ENCODE measurements at places on chromosomes 2 and 18.
A peak's percentile ranks its signal among the peaks of the same experiment; 100 is the strongest.

GRCh38 chr2:107466241-107466640 lies 360.5 kb upstream of the RGPD4 start:
- no peak for DNase-seq

- peak; percentile 14 for DNase-seq
Measured at GRCh38 chr18:7953095-7953958, 386.2 kb downstream of the PTPRM start.

- DNase-seq = no peak
Measured at GRCh38 chr2:23445450-23445868, 60.5 kb downstream of the KLHL29 start.

DNA sequence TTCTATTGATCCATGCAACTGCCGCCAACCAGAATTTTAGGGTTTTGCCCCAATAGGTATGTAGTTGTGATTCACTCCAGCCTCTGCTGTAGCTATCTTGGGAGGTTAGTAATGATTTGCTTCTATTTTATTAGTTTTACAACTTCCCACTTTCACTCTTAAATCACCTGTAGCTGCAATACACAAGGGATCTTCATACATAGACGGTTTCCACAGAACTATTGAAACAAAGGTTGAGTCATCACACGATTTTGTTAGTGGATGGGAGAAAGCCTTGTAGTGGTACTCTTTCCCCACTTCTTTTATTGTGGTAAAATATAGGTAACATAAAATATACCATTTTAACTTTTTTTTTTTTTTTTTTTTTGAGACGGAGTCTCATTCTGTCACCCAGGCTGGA lies 104.2 kb upstream of the SPRED2 start:
- DNase-seq = peak; percentile 74

DNA sequence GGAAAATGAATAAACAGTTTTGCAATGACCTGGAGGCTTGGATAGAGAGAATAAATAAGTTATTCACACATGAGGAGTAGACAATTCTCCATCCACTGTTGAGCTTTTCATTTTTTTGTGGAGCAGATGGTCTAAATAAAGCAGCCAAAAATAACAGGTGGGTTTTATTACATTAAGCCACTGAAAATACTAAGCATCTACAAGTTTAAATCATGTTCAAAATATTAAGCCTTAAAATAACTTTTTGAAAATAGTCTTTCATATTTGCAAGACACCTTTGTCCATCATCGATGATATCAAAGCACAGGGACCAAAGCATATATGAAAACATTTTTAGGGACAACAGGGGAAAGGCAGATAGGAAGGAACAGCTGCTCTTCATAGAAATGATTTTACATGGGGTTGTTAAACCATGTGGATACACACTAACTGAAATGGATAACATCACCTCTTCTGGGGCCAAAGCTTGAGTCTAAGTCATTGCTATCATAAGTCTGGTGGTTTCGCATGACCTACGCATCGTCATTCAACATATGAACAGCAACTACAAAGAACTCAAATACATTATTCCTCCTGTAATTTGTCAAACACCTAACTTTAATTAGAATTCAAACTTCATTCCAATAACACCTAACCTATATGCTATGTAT lies 197.6 kb upstream of the CHST9 start:
- no peak for DNase-seq

DNA sequence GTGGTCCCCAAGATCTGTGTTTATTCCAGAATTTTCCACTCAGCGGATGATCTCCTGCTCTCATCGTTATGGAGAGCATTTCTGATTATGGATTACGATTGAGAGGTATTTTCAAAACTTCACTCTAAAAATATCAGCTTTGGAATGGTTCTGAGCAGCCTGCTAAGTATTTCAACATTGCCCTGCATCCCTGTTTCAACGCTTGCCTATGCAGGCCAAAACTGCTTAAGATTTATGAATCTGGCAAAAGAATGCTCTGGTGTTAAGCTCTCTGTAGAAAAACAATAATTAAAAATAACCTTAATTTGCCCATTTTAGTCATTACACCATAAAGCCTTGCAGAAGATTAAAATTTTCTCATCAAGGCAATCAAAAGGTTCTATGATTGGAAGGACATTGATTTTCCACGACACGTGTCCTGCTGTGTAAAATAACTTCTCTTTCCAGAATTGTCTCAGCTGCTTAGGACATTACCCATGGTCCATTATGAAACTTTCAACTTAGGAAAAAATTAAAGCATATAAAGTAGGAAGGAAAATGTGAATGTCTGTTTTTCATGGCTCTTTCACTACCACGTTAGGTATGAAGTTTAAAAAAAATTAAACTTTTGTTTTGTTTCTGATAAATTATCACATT lies 229.9 kb downstream of the ACKR3 start:
- no peak for DNase-seq

GRCh38 chr2:237922641-237923361 lies 44.0 kb upstream of the UBE2F start:
- no peak for DNase-seq

GRCh38 chr2:36203366-36203765 lies 152.2 kb upstream of the CRIM1 start:
- no peak for DNase-seq

GRCh38 chr2:18117592-18117991 lies 239.1 kb downstream of the KCNS3 start:
- peak; percentile 14 for DNase-seq

- DNase-seq = no peak
Measured at GRCh38 chr2:209321076-209321475, 102.8 kb upstream of the MAP2 start.

DNA sequence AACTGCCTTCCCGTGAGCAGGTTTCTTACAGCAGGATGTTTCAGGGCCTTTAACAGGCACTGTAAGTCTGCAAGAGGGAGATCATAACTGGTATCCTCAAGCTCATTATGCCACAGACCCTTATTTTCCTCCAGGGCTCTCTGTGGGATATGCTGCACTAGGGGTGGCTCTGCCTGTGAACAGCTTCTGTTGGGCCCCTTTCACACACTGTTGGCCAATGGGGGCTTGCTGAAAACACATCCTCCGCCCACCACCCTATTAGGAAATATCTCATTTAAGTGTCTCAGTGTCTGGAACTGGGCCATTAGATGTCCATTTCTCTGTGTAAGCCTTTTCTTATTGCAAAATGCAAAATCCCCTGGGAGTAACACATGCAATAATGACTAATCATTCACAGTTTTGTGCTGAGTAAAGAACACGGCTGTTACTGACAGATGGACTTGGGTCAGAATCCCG lies 414.3 kb upstream of the HS6ST1 start:
- no peak for DNase-seq

DNA sequence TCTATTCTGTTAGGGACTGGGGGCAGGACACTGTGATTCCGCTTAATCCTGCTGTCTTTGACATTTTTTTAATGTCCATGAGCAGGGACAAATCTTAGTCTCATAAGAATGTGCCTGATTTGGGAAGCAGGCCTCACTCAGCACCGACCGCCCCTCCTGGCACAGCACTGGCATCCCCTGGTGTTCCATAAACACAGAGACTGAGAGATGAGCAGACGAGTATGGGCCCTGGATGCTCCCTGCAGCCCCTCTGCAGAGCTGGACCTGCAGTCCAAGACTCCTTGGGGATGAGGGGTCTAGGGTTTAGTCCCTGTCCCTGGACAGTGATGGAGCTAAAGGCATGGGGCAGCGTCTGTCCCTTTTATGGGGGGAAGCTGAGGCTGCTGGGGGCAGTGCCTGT lies 81.6 kb downstream of the NDUFA10 start:
- no peak for DNase-seq

DNA sequence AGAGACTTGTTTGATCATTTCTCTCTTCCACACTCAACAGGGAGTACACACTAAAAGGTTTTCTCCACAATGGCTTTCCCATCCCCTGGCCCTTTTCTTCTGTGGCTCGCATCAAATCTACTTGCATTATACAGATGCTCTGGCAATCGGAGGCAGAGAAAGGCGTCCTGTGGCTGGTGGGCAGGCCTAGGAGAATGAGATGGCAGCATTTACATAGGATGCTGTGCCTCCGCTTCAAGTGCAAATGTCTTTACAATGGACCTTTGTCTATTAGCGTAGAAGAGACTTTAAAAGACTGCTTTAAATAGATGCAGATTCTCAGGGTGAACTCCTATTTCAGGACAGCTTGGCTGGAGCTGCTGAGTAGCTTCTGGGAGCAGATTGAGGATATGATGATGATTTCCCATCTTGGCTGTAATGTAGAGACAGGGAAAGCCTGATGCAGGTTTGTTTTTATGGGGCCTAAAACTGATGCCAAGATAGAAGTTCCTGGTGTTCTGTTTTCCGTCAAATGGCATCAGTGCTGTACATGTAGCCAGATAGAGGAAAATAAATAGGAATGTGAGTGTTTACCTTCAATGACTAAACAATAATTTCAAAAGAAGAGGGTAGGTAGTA lies 423.4 kb downstream of the RND3 start:
- no peak for DNase-seq

GRCh38 chr2:44582363-44583008 lies 220.7 kb downstream of the CAMKMT start:
- no peak for DNase-seq

GRCh38 chr18:45861926-45862325 lies 36.5 kb downstream of the SIGLEC15 start:
- DNase-seq = no peak

- no peak for DNase-seq
Measured at GRCh38 chr2:145408980-145409379, 889.1 kb upstream of the ZEB2 start.

GRCh38 chr2:232132181-232132580 lies 170.7 kb downstream of the DIS3L2 start:
- no peak for DNase-seq

DNA sequence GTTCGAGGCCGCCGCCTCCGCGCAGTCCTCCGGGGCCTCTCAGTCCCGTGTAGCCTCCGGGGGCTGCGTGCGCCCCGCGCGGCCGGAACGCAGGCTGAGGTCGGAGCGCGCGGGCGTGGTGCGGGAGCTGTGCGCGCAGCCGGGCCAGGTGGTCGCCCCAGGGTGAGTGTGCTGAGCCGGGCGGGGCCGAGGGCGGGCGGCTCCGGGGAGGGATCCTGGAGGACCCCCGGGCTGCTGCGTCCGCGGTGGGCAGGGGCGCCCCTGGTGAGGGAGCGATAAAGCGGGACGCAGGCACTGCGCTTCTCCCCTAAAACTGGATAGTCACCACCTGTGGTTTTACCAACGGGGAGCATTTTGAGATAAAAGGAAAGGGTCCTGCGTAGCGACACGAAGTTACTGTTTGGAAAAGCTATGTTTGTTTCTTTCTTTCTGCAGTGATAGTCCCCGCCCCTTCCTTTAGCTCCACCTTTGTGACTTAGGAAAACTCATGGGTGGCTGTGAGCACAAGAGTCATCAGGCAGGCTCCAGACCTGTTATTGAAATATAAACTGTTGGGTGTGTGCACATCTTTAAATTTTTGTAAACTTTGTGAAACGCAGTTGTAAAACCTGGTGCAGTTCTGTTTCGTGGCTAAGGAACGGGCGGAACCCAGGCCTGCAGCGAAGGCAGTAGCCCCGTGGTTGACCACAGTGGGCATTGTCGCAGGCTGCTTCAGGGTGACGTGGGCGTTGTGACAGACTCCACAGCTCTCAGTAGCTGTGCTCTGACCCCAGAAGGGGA lies 687 bp downstream of the CTDP1 start:
- no peak for DNase-seq

DNA sequence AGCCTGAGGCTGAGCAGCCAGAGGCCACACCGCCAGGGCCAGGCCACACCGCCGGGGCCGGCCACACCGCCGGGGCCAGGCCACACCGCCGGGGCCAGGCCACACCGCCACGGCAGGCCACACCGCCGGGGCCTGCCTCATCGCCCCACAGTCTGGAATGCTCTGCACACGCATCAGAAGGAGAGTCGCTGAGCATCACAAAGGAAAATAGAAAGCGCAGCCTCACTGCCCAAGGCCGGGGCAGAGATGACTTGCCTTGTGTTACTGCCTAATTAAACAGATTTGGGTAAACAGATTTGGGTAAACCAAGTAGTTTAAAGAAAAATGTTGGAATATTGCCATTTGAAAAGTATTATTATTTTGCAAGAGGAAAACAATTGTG lies 10.4 kb upstream of the NFATC1 start:
- DNase-seq = no peak

GRCh38 chr2:104897515-104898184 lies 43.7 kb downstream of the POU3F3 start:
- DNase-seq = no peak

DNA sequence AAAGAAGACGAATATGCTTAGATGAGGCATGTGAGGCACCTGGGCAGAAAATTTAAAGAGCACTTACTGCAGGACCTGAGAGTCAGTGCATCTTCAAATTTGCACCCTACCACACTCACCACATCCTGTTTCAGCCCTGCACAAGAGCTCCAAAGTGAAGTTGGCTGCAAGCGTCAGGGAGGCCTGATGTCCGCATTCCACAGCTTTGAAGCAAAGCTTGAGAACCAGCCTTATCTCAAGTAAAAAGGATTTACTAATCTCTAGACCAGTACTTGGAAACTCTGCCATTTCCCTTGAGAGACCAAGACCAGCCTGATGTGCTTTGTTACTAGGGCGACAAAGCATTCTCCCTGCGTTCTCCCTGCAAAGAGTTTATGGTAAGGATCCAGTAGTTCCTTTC lies 3.4 kb upstream of the ASNSD1 start:
- peak; percentile 34 for DNase-seq

DNA sequence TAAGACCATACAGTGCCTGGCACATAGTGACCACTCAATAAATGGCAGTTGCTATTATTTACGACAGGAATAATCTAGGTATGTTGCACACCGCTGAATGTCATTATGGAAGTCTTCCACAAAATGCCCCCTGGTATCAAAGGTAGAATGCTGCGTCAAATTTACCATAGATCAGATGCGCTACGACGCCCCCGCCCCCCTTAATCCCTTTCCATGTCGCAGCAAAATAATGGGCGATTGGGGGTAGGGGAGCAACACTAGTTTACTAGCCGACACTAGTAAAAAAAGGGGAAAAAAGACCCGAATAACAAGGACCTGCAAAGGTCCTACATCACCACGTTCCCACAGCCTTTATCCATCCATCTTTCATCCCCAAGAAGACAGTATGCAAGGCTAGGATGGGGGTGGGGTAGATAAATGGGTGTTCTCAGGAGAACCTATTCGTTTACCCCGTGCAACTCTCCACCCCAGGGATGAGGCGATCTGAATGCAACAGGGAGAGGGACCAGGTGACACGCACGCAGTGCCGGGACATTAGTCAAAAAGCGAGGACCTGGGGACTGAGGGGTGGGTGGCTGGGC lies 455 bp downstream of the PREPL start:
- DNase-seq = no peak

DNA sequence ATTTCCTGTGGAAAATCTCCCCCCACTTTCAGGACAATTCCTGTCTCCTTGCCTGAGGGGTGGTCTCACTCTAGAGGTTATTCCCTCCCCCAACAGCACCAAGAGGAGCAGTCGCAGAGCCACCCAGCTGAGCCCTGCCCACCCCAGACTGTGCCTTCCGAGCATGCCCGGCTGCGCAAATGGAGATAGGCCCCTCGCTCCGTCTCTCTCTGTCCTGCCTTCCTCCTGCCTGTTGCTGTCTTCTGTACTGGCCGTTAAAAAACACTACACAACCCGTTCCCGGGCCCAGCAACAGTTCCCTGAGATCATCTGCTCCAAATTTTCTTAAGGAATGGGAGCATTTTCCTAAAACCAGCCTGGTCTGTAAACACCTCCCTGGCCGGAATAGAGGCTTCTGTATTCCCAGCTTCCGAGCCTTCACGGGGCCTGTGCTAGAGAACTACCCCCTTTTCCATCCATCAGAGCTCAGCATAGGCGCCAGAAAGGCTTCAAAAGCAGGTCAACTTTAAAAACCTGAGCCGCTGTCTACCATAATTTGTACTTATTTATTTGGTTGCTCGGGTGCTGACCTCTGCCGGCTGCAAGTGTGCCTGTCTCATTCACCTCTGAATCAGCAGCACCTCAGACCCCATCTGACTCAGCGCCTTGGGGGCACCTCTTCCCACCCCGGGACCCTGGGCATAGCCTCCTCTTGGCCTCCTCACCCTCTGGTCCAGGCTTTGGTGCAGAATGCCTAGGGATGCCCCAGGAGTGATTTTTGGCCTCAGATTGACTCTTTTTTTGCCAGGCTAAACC lies 159.4 kb downstream of the PXDN start:
- DNase-seq = no peak

Data from GM13977 (cell line).